Lung microvascular endothelial cell (primary cell): ENCODE measurements at places on chromosomes 5 and 9.

DNA sequence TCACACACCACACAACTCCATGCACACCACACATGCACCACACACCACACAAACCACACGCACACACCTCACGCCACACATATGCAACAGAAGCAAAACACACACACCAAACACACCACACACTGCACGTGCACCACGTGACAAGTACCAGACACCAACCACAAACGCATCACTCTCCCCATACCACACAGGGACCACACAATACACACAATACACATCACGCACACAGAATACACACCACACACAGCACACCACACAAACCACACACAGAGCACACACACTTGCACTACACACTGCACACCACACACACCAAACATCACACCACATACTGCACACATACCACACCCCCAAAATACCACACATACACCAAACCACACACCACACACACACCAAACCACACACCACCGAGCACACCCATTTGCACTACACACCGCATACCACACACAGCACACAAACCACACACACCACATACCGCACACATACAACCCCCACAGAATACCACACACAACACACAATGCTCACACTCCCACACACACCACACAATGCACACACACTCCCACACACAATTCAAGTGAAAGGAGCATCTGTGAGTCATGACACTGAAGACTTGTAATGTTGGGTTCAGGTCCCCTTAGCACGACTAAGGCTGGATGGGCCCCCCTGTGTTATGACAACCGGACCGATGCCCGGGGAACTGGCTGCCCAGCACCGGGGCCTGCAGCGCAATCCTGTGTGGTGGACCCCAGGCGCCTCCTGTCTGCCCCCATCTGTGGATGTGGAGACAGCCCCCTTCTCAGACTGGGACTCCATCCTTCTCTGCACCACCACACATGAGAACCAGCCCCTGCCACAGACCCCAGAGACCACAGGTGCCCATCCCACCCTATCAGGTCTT is 6.0 kb upstream of the ZDHHC11 start:
- DNase-seq = no peak

- no peak for DNase-seq
Observed at GRCh38 chr9:118419676-118420075, 715.5 kb downstream of the TLR4 start.

- DNase-seq = peak; percentile 67
Observed at GRCh38 chr9:97237951-97238889, 69.2 kb upstream of the CCDC180 start.

GRCh38 chr5:80036615-80037014 is 1.5 kb downstream of the THBS4 start:
- no peak for DNase-seq

DNA sequence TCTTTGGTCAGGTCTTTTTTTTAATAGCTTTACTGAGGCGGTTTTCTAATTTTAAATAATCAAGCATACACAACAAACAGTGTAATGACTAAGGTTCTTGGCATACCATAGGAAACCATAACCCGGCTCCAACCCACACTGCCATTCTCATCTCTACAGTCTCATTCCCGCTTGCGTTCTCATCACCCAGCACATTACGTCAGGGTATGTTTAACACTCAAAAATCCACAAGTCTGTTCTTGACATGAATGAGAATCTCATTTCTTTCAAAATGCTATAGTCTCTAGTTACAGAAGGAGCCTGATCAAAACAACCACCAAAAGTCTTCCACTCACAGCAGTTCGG is 505 bp downstream of the C5orf34 start:
- DNase-seq = peak; percentile 48

- DNase-seq = no peak
Observed at GRCh38 chr9:92657296-92658094, 12.4 kb downstream of the IPPK start.

- no peak for DNase-seq
Observed at GRCh38 chr5:73132759-73133158, 12.4 kb downstream of the TMEM171 start.

- no peak for DNase-seq
Observed at GRCh38 chr5:33363537-33363936, 77.2 kb upstream of the TARS1 start.
